ENCODE measurements at places on chromosomes 6 and 20.

DNA sequence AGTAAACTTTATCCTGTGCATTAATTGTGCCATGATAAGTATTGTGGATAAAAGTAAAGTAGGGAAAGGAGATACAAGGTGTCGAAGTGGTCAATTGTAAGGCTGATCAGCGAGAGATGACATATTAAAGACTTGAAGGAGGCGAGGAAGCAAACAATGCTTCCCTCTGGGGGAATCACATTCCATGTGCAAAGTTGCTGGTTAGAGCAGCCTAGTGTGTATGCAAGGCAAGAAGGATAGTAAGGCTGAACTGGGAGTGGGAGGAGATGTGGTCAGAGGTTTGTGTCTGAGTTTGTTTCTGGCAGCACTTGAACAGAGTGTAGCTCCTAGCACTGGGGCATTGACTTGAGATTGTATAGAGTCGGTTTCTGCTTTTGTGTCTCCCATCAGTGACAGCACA, 122.9 kb downstream of the SLC35F1 start:
- DNase-seq, result no peak

GRCh38 chr20:62584671-62585460, 57.4 kb upstream of the SLCO4A1 start:
- no peak for DNase-seq

DNA sequence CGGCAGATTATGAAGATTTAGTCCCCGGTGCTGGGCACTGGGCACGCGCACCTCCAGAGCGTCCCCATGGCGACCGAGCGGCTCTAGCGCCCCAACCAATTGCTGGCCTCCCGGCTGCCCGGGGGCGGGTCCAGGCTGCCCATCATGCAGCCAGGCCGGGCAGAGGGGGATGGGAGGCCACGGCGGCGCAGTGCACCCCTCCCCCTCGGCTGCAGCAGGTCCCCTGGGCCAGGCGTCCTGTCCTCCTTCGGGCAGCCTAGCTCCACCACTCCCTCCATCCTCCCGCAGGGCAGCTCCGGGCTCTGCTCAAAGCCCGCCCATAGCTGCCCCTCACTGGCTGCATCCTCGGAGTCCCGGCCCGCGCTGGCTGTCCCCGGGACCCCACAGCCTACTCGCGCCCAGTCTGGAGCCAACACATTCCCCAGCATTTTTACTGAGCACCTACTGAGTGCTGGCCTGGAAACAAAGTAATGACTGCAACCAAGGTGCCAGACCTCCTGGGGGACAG, 99.4 kb downstream of the ASXL1 start:
- no peak for DNase-seq

GRCh38 chr6:92259171-92259570, 1160.2 kb downstream of the EPHA7 start:
- DNase-seq, result no peak

- DNase-seq, result no peak
Measured at GRCh38 chr6:169939554-169940164, 188.2 kb downstream of the ERMARD start.

GRCh38 chr6:143531720-143532499, 20.4 kb upstream of the FUCA2 start:
- DNase-seq, result no peak

DNA sequence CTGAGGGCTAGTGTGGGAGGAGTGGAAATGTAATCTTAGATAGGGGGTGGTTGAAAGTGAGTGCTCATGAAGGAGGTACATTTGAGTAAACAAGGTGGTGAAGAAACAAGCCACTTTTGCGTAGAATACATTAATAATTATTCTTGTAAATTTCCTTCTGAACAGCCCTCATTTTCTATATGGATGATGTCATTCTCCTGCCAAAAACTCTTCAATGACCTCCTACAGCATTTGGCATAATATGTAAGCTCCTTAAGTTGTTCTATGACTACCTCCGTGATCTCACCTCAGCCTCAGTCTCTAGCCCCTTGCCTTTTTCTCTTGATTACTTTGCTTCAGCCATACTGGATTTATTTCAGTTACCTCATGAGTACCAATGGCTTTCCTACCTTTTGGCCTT, 14.0 kb upstream of the SNAP91 start:
- DNase-seq, result no peak

- no peak for DNase-seq
Measured at GRCh38 chr6:131883016-131883415, 68.2 kb downstream of the CCN2 start.

- DNase-seq, result no peak
Measured at GRCh38 chr6:139257821-139258398, 33.9 kb downstream of the TXLNB start.

DNA sequence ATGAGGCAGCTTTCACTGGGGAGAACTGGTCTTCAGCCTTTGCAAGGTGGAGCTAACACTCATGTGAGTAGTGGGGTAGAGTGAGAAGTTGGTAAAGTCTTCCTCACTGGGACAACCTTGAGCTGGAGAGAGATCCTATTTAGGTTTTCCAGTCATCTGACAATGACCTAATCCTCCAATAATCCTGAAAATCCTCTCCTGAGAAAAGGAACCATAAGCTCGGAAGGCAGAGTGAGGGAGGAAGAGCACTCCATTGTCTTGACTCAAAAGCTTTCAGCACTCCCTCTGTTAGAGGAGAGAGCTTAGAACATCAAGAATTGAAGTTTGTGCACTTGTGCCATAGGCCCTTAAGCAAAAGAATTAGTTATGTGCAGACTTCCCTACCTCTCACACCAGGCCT, 77.8 kb downstream of the TRAM2 start:
- DNase-seq, result no peak

- no peak for DNase-seq
Measured at GRCh38 chr20:45999557-46000261, 9.0 kb upstream of the MMP9 start.

- no peak for DNase-seq
Measured at GRCh38 chr6:52143551-52143950, 42.6 kb upstream of the IL17A start.

DNA sequence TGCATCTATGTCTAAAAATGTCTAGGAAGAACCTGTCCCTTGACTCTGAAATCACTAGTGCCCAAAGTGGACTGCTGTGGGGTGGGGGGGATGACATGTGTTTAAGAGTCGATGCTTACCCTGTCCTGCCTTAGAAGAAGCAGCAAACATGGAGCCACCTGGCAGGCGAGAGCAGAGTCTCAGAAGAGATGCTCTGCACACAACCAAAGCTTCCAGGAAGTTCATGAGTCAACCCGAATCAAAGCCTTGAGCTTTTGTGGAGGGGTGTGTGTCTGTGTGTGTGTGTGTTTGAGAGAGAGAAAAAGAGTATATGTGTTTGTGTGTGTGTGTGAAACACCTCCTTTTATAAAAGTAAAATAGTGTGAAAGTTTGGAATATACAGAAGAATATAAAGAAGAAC, 269.9 kb downstream of the ALDH8A1 start:
- DNase-seq, result no peak

DNA sequence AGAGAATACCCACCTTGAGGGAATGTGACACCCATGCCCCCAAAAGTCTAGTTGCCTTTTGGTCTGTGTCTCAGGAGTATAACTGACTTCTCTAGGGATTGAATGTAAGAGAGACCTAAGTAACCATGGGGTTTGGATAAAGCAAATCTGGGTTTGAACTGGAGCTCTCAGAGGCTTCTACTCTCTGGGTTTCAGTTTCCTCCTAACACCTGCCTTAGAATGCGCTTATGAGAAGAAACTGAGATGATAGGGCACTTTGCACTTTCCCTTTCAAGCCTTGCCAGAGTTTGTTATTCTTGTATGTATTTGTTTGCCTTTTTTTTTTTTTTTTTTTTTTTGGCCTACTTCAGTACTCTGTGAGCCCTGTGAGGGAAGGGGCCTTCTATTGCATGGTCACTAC, 19.4 kb downstream of the SDHAF4 start:
- no peak for DNase-seq

DNA sequence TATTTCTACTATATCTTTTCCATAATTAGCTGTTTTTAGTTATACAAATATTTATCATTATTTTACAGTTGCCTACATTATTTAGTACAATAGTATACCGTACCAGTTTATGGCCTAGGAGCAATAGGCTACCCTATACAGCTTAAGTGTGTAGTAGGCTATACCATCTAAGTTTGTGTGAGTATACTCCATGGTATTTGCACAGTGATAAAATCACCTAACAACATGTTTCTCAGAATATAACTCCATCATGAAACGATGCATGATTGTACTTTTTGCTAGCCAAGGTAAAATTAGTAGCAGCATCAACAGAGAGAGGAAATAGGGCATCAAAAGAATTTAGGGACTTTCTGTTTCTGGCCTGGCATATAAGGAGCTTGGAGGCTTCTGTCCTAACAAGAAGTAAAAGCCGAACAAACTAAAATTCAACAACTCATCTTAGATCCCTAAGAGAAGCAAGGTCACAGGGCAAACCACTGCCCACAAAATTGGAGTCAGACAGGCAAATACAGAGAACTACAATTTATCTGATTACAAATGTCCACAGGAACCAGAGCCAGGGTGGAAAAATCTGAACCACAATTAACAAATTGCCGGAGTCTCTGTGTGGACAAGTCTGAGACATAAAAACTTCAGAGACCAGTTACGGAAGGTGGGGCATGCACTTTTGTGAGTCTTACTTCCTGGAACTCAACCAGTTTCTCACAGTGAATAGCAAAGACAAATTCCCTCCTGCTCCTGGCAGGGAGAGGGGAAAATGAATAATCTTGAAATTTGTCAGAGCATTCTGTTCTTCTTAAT, 671.4 kb downstream of the RFPL4B start:
- DNase-seq, result no peak

- DNase-seq, result peak; percentile 63
Measured at GRCh38 chr20:37615340-37616109, 78.3 kb upstream of the CTNNBL1 start.

DNA sequence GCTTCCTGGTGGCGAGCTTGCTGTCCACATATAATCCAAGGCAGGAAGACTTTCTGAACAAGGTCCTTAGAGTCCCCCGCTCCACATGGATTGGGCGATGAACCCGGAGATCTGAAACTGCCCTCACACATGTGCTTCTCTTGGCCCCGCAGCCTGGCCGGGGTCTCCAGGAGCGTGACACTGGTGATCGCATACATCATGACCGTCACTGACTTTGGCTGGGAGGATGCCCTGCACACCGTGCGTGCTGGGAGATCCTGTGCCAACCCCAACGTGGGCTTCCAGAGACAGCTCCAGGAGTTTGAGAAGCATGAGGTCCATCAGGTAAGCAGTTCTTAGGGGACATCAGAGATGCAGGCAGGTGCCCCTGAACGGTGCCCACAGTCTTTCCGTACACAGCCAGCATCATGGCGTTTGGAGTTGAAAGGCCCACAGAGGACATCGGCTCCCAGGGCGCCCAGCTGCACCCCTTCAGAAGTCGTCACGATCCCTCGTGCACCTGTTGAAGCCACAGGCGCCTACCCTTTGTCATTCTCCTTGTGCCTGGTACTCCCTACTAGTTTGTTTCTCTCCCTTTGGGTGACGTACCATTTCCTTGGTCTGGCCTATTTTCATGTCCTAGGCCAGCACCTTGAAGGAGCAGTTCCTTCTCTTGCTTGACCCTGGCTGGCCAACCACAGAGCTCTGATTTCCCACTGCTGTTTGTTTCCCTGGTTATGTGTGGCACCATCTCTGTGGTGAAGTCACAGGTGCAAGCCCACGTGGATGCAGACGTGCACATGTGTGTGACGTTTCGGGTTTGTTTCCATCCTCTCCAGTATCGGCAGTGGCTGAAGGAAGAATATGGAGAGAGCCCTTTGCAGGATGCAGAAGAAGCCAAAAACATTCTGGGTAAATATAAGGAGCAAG, 43.3 kb upstream of the IRF4 start:
- DNase-seq, result no peak

- DNase-seq, result no peak
Measured at GRCh38 chr6:157434349-157435033, 53.5 kb downstream of the ZDHHC14 start.

- no peak for DNase-seq
Measured at GRCh38 chr6:65633501-65633900, 73.5 kb downstream of the EYS start.

- DNase-seq, result no peak
Measured at GRCh38 chr20:15623215-15623614, 950.0 kb downstream of the KIF16B start.

DNA sequence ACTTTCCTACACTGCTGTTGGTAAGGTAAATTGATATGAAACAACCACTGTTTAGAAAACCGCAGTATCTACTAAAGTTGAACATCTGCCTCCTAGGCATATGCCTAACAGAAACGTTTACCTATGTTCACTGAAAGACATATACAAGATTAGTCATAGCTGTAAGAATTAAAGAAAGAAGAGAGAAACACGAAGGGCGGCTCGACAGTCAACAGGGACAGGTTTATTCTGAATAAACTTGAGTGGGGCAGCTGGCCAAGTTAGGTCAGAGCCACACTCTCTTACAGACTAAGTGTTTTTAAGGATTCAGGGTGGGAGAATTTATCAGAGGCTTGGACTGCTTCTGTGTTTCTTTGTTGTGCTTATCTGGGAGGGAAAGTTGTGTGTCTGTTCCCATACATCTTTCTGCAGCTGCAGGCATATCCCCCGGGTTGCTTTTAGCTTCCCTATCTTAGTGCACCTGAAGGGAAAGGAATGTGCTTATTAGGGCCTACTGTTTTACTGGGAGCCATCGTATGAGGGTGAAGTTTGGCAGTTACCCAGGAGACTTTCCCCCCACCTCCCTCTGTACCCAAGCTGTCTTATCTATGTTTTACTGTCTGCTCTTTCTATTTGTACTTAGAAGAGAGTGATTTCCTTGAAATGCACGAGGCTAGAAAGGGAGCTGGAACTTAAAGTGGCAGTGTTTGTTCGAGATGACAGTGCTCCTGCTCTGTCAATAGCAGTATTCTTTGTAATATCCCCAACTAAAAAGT, 20.4 kb downstream of the PROCR start:
- DNase-seq, result no peak

DNA sequence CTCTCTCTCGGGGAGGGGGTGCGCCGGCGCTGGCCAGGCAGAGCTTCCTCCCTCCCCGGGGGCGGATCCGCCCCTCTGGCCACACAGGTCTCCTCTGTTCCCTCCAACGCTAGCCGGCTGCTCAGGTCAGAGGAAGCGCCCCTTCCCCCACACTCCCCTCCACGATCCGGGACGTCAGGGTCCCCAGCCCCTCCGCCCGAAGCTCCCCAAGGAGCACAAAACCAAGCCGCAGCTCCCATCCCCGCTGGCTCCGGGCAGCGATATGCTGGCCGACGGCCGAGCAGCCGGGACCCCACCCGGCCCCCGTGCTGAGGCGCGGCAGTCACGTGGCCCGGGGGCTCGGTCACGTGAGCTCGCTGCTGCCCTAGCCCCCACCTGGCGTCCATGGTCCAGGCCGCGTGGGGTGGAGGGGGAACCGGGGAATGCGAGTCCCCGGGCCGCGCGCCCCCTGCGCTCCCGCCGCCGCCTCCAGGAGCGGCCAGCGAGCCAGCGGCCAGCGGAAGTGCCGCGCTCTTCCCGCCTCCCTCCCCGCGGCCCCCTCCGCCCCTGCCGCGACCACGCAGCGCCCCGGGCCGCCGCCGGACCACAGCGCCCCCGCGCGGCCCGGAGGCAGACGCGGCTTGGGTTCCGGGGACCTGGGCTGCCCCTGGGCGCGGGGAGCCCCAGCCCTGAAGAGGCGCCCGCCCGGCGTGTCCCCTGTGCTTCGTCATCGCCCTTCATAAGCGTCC, at the start of gene SLC35B2:
SLC35B2 (minus strand) TSS at position 504 of the 728 bp plus-strand sequence; CDS start at position 386, 118 bp downstream.
- no peak for DNase-seq
